ENCODE measurements at places on chromosomes 16 and 17. TPM values are rescaled to one million over a fixed set of nuclear protein-coding genes. Genes with fewer than 3 reads are reported as not detected.

Gene NUDT21
- 46.4 TPM for total RNA-seq

Gene PHOSPHO1
- 0.55 TPM for total RNA-seq

GRCh38 chr17:19238167-19238505 is 970 bp downstream of the EPN2 start:
- DNase-seq: peak; percentile 46

DNA sequence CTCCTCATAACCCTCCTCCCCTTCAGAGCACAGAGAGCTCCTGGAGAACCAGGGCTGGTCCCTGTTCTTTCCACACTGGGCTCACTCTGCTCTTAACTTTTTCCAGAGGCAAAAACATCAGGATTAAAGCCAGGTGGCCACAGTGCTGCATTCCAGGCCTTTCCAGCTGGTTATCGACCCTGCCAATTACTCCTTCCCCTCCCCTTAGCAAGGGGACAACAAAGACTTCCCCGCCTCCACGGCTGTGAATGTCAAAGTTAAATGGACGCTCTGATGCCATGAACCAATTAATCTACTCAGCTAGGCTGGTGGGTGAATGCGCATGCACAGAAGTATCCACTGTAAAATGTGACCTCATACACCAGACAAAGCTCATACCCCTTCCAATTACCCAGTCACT is 23.1 kb downstream of the ACLY start:
- no peak for DNase-seq

GRCh38 chr16:82609140-82609539 is 17.6 kb upstream of the CDH13 start:
- DNase-seq: no peak

DNA sequence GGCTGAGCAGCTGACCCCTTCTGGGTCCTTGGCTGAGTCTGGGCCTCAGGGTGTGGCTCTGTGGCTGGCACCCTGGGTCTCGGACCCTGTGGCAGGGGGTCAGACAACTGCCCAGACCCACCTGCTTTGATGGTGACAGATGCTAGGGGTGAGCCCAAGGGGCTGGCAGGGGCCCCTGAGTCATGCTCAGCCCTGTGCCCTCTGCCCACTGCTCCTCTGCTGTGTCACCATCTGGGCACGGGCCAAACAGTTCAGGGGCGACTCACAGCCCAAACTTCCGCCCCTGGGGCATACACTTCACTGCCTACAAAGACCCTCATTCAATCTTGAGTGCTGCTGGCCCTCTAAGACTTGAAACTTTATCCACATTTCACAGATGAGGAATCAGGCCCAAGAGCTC is 5.7 kb downstream of the ADGRG1 start:
- DNase-seq: no peak

GRCh38 chr17:41396996-41397660 is at the start of gene KRT31:
KRT31 (minus strand) TSS chr17:41397608; CDS start chr17:41397539, 69 bp downstream.
- no peak for DNase-seq

DNA sequence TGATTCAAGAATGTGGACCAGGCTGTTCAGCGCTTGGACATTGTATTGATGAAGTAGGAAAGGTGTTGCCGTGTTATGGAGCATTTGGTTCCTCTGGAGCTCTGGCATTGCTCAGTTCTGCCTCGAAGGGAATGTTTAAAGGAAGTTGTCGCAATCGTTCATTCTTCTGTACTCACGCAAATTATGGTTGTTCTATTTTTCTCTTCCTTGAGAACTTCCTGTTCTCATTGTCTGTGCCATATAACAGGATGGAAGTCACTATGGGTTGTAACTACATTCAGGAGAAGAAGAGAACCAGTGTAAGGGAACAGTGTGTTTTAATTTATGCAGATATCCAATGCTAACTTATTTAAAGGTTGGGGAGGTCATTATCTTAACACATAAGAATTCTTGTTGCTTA is 13.0 kb downstream of the PCTP start:
- DNase-seq: no peak

DNA sequence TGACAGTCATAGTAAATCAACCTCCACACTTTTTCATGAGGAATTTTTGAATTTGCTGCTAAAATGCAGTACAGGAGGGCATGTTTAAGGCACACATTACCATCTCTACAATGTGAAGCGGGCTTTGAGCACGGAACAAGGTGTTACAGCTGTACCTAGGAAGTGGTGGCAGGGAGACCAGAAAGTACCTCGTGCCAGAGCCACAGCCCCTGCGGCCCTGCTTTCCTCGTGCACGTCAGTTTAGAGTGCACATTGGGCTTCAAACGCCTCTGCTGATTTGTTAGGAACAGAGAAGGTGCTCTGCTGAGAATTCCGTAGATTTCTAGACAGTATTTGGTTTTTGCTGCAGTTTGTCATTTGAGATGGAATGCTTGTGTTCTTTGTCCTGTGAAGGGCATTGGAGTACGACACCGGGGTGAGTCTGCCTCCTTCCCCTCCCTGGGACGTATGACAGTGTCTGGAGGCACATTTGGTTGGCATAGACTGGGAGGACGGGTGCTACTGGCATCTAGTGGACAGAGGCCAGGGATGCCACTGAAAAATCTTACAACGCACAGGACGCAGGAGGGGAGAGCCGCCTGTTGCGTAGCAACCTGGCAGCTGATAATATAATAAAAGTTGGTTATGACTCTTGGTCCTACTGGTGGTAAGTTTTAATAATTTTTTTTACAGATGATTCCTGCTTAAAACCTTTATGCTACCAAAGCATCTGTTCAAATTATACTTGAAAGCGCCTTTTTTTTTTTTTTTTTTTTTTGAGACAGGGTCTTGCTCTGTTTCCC is 9.1 kb downstream of the FOXK2 start:
- peak; percentile 86 for DNase-seq

DNA sequence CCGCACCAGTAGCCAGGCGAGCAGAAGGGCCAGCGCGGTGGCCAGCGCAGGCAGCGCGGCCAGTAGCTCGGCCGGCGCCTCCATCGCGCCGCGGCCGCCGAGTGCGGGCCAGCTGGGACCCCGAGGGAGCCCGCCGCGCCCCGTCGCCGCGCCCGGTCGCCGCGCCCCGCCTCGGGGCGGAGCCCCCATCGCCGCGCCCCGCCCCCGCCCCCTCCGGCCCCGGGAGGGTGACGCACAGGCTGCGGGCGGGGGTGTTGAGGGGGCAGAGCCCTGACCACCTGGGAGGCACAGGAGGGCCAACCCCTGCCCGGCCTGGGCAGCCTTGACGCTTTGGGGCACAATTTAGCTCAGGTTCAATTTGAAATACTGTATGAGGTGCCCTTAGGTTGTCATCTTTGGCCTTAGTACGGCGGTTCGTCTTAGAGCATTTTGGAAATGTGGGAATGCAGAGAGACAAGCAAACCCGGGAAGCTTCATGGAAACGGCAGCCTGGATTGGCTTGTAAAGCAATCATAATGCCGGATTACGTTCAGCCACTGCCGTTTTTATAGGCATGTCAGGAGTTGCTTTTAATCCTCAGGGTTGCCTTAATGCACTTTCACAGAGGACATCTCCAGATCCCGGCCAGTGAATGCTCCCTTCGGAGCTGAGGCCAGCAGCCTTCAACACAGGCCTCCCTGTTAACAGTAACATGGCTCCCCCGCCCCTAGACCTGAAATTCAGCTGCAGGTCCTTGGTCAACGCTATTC is at the start of gene MXRA7:
TSS of gene MXRA7 (minus strand) at position 103 of the 749 bp plus-strand sequence. CDS start at position 84, 19 bp downstream.
- DNase-seq: peak; percentile 58

DNA sequence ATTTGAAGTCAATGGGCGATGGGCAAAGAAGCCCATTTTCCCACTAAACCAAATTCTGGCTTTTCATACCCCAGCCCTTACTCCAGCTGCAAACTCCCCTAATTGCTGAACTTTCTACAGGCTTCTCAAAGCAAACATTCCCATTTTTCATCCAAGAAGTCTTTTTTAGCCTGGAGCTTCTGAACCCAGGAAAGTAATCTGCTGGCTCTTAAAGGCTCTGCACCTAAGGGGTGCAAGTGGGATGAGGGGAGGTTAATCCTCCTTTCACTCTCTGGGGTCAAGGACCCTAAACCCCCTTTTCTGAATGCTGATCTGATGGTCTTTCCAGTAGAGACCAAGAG is 2.4 kb downstream of the HOXB7 start:
- DNase-seq: no peak

DNA sequence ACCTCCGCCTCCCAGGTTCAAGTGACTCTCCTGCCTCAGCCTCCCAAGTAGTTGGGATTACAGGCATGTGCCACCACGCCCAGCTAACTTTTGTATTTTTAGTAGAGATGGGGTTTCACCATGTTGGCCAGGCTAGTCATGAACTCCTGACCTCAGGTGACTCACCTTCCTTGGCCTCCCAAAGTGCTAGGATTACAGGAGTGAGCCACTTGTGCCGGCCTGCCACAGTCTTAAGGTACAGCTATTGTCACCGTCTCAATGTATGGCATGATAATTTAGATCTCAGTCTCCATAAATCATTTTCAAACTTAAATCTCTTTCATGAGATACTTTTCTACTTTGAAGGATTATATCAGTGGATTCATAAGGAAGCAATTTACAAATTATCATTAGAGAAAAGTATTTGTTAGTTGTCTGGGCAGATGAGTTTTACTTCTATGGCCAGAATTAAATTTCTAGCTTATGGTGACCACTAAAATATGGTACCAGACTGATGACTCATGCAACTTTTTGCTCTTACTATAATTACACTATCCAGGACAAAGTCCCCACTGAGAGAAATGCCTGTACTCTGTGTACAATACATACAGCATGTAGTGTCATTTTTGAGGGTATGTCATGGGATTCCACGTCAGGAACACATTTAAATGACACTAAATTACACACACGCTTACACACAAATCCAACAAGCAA is 1230.3 kb upstream of the GOT2 start:
- no peak for DNase-seq

DNA sequence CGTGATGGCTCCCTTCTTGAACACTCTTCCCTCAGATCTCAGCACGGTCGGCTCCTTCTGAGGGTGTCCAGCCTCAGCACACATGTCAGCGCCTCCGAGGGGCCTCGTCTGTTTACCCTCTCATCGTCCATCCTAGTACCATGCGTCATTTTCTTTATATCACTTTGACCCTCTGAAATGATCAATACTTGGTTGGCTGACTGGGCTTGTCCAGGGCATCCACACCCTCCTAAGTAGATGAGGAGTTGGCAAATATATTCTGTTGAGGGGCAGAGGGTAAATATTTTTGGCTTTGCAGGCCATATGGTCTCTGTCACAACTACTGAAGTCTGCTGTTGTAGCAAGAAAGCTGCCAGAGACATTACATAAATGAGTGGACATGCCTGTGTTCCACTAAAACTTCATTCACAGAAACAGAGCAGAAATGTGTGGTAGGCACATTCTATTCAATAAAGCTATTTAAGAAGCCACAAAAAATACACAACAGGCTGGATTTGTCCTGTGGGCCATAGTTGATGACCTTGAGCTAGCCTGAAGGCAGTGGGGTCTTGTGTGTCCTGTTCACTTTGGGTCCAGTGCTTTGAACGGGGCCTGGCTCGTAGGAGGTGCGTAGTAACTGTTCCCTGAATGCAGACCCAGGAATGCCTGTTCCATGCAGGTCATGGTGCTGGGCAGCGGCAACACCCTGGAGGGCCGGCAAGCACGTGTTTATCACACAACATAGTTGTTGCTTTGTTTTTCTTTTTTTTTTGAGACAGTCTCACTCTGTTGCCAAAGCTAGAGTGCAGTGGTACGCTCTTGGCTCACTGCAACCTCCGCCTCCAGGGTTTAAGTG is 185.8 kb downstream of the SNX29 start:
- no peak for DNase-seq

- DNase-seq: no peak
These were observed 40.9 kb downstream of the SLFN5 start for GRCh38 chr17:35283767-35284166.

DNA sequence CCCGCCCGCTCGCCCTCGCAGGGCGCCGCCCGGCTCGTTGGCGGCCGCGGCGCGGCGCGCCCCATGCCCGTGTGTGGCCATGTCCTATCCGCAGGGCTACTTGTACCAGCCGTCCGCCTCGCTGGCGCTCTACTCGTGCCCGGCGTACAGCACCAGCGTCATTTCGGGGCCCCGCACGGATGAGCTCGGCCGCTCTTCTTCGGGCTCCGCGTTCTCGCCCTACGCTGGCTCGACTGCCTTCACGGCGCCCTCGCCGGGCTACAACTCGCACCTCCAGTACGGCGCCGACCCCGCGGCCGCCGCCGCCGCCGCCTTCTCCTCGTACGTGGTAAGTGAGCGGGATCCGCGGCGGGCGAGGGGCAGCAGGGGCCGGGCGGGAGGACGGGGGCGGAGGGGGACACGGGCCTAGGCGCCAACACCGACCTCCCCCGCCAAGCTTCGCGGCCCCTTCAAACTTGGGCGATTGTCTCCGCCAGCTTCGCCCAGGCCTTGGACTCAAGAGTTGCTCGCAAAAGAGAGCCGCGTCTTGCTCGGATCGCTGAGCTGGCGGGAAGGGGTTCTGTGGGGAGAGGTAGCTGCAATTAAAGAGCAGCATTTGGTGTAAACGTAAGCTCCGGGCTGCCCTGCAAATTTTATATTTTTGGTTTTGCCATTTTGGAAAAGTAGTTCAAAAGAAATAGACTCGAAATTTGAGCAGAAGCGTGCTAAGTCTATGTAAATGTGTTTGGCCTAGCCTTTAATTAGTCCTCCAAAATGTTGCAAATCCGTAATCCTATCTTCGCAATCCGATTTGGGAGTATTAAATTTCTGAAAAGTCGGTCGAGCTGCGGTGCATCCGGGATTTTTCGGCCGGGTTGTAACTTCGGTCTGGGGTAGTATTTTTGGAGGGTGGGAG is 702 bp downstream of the IRX5 start:
- no peak for DNase-seq

DNA sequence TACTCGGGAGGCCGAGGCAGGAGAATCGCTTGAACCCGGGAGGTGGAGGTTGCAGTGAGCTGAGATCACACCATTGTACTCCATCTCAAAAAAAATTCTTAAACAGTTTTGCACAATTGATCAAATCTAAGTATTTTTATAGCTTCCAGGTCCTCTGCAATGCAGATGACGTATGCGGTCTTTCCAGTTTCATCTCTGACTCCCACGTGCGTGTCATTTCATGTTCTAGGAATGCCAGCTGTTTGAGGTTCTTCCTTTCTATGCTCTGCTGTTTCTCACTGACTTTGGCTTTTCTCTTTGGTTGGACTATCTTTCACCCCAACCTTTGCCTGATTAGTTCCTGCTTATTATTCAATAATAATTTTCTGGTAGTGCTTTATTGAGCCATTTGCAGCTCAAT is 16.2 kb downstream of the CHP2 start:
- DNase-seq: peak; percentile 67

DNA sequence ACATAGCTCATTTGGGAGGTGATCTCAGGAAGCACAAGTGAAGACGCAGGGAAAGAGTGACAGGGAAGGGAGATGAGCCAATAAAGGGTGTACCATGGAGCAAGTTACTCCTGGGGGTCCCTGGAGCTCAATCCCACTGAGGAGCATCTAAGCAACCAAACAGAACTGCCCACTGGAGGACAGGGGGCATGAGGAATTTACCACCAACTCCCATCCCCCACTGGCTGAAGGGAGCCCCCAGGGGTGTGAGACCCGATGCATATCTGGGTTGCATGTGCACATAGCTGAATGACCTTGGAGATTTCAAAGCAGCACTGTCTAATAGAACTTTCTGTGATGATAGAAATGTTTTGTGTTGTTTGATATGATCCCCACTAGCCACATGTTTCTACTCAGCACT is 29.6 kb downstream of the C16orf82 start:
- DNase-seq: no peak
